ENCODE measurements at places on chromosomes 4 and X. TPM values are rescaled to one million over a fixed set of nuclear protein-coding genes. Genes with fewer than 3 reads are reported as not detected.
A peak's percentile ranks its signal among the peaks of the same experiment; 100 is the strongest.

DNA sequence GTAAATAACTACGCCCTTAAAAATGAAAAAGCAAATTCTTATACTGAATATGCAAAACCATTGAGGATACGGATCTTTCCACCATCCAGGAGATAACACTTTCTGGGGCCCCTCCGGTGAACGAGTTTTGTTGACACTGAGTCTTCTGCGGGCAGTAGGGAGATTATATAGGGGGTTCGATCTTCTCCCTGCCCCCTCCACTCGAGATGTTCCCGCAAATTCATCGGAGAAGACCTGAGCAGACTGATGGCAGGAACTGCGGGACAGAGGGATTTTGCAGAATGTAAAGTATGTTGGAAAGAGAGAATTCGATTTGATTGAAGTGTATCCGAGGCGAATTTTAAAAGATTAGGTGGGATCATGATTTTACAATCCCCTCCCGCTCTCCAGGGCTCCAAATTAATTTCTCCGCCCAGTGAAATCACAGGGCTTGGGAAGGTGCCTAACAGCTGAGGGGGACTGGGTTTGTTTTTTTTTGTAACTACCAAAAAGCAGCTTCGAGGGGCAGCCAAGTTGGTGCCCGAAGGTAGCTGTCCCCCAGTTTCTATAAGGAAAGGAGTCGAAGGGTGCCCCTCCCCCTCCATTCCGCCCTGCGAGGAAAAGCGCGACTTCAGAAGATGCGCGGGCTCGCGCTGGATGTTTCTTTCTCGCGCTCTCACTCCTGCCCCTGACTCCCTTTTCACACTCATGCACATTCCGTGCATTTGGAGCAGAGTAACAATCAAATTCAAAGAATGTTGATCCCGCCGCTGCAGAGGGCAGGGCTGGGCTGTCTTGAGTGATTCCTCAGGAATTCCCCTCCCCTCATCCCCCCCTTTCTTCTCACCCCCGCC lies 1.2 kb downstream of the TMEM255A start:
- DNase-seq = peak; percentile 39
- H3K4me1 ChIP-seq = peaks cover 17% of the 10 kb centered on the region
- peak overlapping the region; percentile 42 for H3K27ac ChIP-seq
- peaks cover 20% of the 10 kb centered on the region for H3K27me3 ChIP-seq

The MUC7 gene
- total RNA-seq = not detected

- H3K4me1 ChIP-seq = no peaks in the 10 kb centered on the region
- no peak overlapping the region for H3K27ac ChIP-seq
- DNase-seq = no peak
These were observed 1035.6 kb downstream of the C4orf33 start for GRCh38 chr4:130131536-130131935.

- no peaks in the 10 kb centered on the region for H3K4me1 ChIP-seq
- no peaks in the 10 kb centered on the region for H3K27me3 ChIP-seq
- no peaks in the 10 kb centered on the region for H3K36me3 ChIP-seq
- H3K4me3 ChIP-seq = no peak overlapping the region
- no peak overlapping the region for H3K27ac ChIP-seq
These were observed 191.8 kb downstream of the PDGFC start for GRCh38 chr4:156779774-156780173.

- H3K27me3 ChIP-seq = peaks cover 10% of the 10 kb centered on the region
- H3K4me1 ChIP-seq = no peaks in the 10 kb centered on the region
- no peak for DNase-seq
- H3K27ac ChIP-seq = no peak overlapping the region
- H3K4me3 ChIP-seq = no peak overlapping the region
These were observed 10.3 kb upstream of the SLC10A4 start for GRCh38 chr4:48472794-48473193.

The PI4K2B gene
- 38.4 TPM for total RNA-seq

The NUP62CL gene
- 2.5 TPM for total RNA-seq

The GPR173 gene
- total RNA-seq = not detected

GRCh38 chr4:8269535-8270417 lies at the start of gene HTRA3:
HTRA3 (plus strand) TSS chr4:8269754; CDS start chr4:8269969, 215 bp downstream.
- no peaks in the 10 kb centered on the region for H3K36me3 ChIP-seq
- no peak within 1 kb of the TSS for H3K27ac ChIP-seq
- no peak for DNase-seq
- H3K27me3 ChIP-seq = peaks cover 32% of the 10 kb centered on the region
- no peak within 1 kb of the TSS for H3K4me3 ChIP-seq
- no peaks in the 10 kb centered on the region for H3K4me1 ChIP-seq

- peaks cover 8% of the 10 kb centered on the region for H3K4me1 ChIP-seq
- no peak within 1 kb of the TSS for H3K27ac ChIP-seq
- peak within 1 kb of the TSS; percentile 62 for H3K4me3 ChIP-seq
- no peaks in the 10 kb centered on the region for H3K36me3 ChIP-seq
- H3K27me3 ChIP-seq = peaks cover 56% of the 10 kb centered on the region
These were observed at the start of gene SH3D19 for GRCh38 chr4:151325111-151325948. SH3D19 (minus strand) TSS chr4:151325605; CDS start chr4:151325352, 253 bp downstream.

DNA sequence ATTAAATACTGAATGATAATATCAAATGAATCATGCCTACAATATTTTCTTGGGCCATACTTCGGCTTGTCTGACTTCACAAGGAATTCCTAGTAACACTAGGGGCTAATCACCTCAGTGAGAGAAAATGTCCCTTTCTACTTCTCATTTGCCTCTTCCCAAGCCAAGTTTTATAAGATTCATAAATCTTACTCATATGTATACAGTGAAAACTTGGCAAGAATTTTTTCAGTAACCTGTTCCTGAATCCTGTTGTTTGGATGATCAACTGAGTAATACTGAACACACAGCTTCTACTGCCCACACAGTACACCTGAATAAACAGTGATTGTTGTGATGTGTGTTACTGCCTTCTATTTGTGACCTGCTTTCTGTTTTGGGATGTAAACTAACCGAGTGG lies 16.5 kb downstream of the TMPRSS11E start:
- no peaks in the 10 kb centered on the region for H3K36me3 ChIP-seq
- H3K4me3 ChIP-seq = no peak overlapping the region
- DNase-seq = no peak
- peaks cover 2% of the 10 kb centered on the region for H3K4me1 ChIP-seq

GRCh38 chr4:158259955-158260575 lies 49.8 kb downstream of the TMEM144 start:
- H3K4me3 ChIP-seq = no peak overlapping the region
- peaks cover 7% of the 10 kb centered on the region for H3K27me3 ChIP-seq
- no peaks in the 10 kb centered on the region for H3K36me3 ChIP-seq
- no peaks in the 10 kb centered on the region for H3K4me1 ChIP-seq

The NSDHL gene
- 20.6 TPM for total RNA-seq

DNA sequence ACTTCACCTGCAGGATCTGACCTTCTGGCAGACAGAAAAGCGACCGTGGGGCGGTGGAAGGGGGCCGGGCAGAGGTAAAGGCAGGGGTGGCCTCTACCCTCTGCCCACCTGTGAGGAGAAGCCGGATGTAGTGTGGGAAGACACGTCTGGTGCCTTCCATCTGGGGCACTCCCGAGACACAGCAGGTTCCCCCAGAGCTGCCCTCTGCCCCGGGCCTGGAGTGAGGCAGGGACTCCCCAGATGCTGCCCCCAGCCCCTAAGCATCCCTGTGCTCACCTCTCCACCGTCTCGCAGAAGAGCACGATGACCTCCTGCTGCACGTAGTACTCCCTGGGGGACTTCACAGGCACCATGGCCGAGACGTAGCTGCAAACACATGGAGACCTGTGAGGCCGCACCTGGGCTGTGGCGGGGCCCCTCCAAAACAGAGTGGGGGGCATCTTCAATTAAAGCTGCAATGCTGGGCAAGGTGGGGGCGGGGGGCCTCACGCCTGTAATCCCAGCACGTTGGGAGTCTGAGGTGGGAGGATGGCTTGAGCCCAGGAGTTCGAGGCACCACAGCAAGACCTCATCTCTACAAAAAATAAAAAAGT lies 75.3 kb upstream of the MXD4 start:
- no peak for DNase-seq
- no peak overlapping the region for H3K4me3 ChIP-seq
- no peak overlapping the region for H3K27ac ChIP-seq
- no peaks in the 10 kb centered on the region for H3K4me1 ChIP-seq

DNA sequence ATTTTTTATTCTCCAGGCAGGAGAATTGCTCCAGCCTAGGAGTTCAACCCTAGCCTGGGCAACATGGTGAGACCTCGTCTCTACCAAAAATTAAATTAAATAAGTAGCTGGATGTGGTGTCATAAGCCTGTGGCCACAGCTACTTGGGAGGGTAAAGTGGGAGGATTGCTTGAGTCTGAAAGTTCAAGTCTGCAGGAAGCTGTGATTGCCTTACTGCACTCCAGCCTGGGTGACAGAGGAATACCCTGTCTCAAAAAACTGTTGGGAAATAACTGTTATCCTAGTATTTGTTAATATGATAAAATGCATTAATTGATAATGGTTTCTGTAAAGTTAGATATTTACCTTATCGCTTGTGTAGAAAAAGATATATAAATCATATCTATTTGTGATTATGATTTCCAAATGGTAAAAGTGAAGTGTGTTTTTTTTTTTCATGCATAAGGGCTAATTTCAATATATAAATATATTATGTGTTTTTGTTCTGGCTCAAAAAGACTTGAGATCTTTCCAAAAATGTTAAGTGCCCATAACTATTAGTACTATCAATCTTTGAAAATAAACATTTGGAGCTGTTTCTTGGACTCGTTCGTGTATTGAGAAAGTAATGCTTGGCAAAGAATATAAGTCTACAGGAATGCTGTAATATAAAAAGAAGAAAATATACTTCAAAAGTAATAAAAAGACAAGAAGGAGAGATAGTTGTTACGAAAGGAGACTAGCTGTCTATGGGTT lies 396.6 kb downstream of the ADGRL3 start:
- H3K4me3 ChIP-seq = no peak overlapping the region
- H3K4me1 ChIP-seq = no peaks in the 10 kb centered on the region
- H3K27me3 ChIP-seq = no peaks in the 10 kb centered on the region
- H3K36me3 ChIP-seq = no peaks in the 10 kb centered on the region
- DNase-seq = no peak

The TMEM184C gene
- total RNA-seq = 15.3 TPM

- peaks cover 5% of the 10 kb centered on the region for H3K36me3 ChIP-seq
- no peaks in the 10 kb centered on the region for H3K27me3 ChIP-seq
- H3K4me1 ChIP-seq = no peaks in the 10 kb centered on the region
- no peak overlapping the region for H3K4me3 ChIP-seq
- H3K27ac ChIP-seq = peak overlapping the region; percentile 55
These were observed 41.8 kb upstream of the MAML3 start for GRCh38 chr4:140195806-140196205.

The CSN1S1 gene
- total RNA-seq = not detected

- no peaks in the 10 kb centered on the region for H3K4me1 ChIP-seq
- no peaks in the 10 kb centered on the region for H3K36me3 ChIP-seq
- no peak overlapping the region for H3K4me3 ChIP-seq
- peaks cover 15% of the 10 kb centered on the region for H3K27me3 ChIP-seq
These were observed 179.1 kb upstream of the TBC1D9 start for GRCh38 chr4:140935254-140935653.

The KLF8 gene
- 4.9 TPM for total RNA-seq

The CLDN34 gene
- not detected for total RNA-seq

The NUDT11 gene
- total RNA-seq = 2.4 TPM

The MAP9 gene
- 8.1 TPM for total RNA-seq

The AKAP14 gene
- not detected for total RNA-seq

DNA sequence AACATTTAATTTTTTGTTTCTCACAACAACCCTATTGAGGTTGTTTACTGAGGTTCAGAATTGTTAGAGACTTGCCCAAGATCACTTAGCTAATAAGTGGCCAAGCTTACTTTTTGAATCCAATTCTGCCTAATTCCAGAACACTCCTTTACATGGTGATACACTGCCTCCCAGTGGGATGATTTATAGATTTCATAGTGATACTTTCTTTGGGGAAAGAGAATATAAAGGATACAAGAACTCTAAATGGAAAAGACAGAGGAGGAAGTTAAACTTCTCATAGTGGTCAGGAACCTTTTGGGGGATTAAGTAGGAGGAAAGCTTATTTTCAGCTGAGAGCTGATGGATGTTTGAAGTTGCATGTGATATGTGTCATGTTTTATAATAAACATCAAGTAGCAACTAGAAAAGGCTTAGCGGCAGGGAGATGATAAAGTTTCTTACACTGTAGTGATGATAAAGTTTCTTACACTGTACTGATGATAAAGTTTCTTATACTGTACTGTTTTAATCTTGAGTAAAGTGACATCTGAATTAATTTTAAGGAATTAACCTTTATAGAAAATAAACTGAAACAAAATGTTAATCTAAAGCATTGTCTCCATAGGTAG lies 15.3 kb downstream of the STAG2 start:
- H3K36me3 ChIP-seq = peaks cover 1% of the 10 kb centered on the region
- H3K4me1 ChIP-seq = peaks cover 44% of the 10 kb centered on the region
- H3K4me3 ChIP-seq = no peak overlapping the region
- DNase-seq = no peak
- peak overlapping the region; percentile 14 for H3K27ac ChIP-seq

GRCh38 chr4:55256787-55257186 lies 89.3 kb upstream of the SRD5A3 start:
- no peaks in the 10 kb centered on the region for H3K36me3 ChIP-seq
- peaks cover 14% of the 10 kb centered on the region for H3K27me3 ChIP-seq
- H3K27ac ChIP-seq = no peak overlapping the region

DNA sequence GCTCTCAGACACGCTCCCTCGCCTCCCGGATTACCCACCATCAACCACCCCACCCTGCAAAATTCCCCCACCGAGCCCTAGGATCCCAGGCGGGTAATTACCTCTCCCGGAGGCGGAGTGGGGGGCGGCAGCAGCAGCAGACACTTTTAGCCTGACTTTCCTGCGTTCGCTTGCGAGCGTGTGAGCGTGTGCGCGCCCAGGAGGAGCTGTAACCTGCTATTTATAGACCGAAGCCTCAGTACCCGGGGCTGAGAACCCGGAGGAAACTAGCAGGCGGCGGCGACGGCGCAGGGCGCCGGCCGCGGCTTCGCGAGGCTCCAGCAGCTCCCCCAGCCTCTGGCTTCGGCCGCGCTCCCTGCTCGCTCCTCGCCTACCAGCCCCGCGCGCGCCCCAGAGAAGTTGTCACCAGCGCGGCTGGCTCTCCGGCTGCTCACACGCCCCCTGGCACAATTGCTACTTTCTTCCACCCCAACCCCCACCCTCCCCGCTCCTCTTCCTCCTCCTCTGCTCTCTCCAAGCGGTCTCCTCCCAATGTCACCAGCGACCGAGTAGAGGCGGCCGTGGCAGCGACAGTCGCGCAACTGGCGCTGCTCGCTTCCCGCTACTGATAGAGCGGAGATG lies at the start of gene INPP4B:
Gene INPP4B (minus strand): TSS at position 194 of the 621 bp plus-strand sequence.
- peak within 1 kb of the TSS; percentile 91 for H3K4me3 ChIP-seq
- H3K4me1 ChIP-seq = peaks cover 20% of the 10 kb centered on the region
- peak; percentile 79 for DNase-seq
- H3K27ac ChIP-seq = peak within 1 kb of the TSS; percentile 85

The CENPVL1 gene
- not detected for total RNA-seq

GRCh38 chr4:30842689-30843088 lies 122.5 kb downstream of the PCDH7 start:
- H3K4me1 ChIP-seq = no peaks in the 10 kb centered on the region
- H3K27ac ChIP-seq = no peak overlapping the region
- H3K36me3 ChIP-seq = no peaks in the 10 kb centered on the region
- H3K27me3 ChIP-seq = no peaks in the 10 kb centered on the region

GRCh38 chr4:3358656-3359055 lies 65.8 kb downstream of the RGS12 start:
- H3K4me1 ChIP-seq = peaks cover 33% of the 10 kb centered on the region
- DNase-seq = no peak
- no peak overlapping the region for H3K4me3 ChIP-seq
- no peak overlapping the region for H3K27ac ChIP-seq
- no peaks in the 10 kb centered on the region for H3K36me3 ChIP-seq

The ADRA2C gene
- not detected for total RNA-seq

GRCh38 chr4:8289956-8290700 lies 20.6 kb downstream of the HTRA3 start:
- DNase-seq = no peak
- no peaks in the 10 kb centered on the region for H3K27me3 ChIP-seq
- no peak overlapping the region for H3K27ac ChIP-seq
- no peak overlapping the region for H3K4me3 ChIP-seq
- H3K36me3 ChIP-seq = no peaks in the 10 kb centered on the region

GRCh38 chr4:116092961-116093360 lies 979.5 kb upstream of the NDST4 start:
- no peak overlapping the region for H3K4me3 ChIP-seq
- H3K27ac ChIP-seq = no peak overlapping the region
- H3K27me3 ChIP-seq = no peaks in the 10 kb centered on the region
- H3K4me1 ChIP-seq = no peaks in the 10 kb centered on the region
- H3K36me3 ChIP-seq = no peaks in the 10 kb centered on the region
- DNase-seq = no peak
